ENCODE measurements at places on chromosomes 16 and 17.

DNA sequence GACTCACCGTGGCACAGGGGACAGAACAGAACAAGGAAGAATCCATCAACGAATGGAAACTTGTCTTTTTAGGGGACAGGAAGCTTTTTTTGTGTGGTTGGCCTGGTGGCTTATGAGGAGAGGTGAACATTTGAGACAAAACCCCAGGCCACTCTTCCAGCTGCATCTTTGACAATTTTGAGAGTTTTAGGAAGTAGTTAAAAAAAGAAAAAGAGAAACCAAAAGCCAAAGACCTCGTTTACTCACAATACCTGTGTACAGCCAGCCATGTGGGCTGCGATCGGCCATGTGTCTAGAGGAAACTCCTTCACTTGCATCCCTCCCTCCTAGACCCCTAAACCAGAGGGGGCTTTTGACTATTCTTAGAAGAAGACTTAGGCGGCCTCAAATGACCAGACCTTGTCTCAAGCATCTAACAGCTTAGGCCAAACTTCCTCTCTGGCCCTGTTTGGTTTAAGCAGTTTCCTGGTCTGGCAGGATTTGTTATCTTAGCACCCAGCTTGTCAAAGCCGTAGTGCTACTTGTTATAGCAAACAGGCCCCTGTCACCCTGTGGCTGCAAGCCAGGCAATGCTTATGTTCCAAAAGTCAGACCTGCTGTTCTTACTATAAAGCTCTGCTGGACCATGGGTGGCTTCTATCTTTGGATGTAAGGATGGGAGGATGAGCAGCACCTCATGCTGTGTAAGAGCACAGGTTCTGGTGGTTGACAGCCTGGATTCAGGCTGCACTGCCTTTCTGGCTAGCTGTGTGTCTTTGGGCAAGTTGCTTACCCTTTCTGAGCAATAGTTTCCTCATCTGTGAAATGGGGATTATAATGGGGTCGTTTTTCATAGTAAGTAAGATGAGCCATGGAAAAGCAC lies 17.7 kb downstream of the KSR1 start:
- DNase-seq: peak; percentile 76

- no peak for DNase-seq
Measured at GRCh38 chr17:9032583-9032982, 11.3 kb downstream of the NTN1 start.

- no peak for DNase-seq
Measured at GRCh38 chr16:11576427-11577289, 10.1 kb downstream of the LITAF start.

GRCh38 chr17:9202532-9202931 lies 181.2 kb downstream of the NTN1 start:
- DNase-seq: no peak

- peak; percentile 79 for DNase-seq
Measured at GRCh38 chr16:30904114-30904780, 7.8 kb downstream of the CTF1 start.

DNA sequence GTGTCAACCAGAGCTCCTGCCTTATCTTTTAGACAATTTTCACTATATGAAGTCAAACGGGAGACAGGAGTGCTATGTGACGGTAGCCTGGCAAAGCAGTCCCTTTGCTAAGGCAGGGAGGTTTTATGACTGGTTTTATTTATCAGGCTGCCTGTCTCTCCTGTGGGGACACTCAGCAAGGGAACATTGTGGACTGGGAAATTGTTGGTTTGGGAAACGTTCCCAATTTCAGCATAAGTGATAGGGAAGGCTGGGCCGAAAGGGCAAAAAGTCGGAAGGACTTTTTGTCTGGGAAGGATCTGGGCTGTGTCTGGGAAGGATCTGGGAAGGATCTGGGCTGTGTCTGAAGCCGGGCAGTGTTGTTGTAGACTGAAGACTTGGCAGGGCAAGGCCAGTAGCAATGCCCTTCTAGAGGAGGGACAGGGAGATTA lies 211.2 kb downstream of the PARN start:
- no peak for DNase-seq

DNA sequence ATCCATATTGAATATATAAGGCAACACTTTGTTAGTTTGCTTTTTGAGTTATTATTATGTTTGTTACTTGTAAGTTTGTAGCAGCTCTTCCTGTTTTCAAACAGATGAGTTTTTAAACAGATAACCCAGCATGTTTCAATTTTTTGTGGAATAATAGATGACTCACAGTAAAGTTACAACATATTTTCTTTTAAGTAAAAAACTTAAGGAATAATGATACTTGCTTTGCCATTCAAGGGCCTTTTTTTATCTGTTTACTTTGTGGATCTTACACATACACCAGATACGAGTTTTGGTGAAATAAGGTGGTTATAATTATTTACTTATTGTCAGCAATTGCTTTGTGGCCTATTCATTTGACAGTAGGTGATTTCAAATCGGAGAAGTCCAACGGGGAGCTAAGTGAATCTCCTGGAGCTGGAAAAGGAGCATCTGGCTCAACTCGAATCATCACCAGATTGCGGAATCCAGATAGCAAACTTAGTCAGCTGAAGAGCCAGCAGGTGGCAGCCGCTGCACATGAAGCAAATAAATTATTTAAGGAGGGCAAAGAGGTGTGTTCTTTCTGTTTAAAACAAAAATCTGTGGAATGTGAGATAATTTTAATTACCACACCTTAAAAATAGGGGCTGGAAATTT lies 66.3 kb downstream of the BPTF start:
- DNase-seq: no peak

DNA sequence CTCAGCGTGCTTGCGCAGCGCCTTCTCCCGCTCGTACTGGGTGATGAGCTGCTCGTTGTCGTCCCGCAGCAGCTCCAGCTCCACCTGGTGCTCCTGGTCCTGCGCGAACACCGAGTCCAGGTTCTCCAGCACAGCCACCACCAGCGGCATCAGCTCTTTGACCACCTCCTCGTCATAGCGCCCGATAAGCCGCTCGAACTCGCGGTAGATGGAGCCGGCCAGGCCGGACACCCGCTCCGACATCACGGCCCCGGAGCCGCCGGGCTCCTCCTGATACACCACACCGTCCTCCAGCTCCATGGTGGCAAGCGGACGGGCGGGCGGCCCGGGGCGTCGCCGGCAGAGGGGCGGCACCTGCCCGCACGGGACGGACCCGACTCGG lies 320 bp downstream of the SPAG9 start:
- DNase-seq: peak; percentile 39

DNA sequence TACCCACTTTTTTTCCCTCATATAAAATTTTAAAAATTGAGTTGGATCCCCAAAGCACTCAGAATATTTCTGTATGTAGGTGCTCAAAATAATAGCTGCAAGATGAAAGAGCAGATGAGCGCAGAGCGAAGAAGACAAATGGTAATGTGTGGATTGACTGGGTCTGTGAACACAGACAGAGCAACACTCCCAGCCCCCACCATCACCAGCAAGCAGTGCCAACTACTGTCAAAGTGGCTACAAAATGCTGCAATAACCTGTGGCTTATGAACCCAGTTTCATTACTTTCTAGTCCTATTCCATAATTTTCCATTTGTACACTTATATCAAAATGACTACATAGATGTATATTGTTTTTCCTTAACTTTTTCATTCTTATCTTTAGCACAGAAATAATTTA lies 137.2 kb downstream of the MYO1D start:
- no peak for DNase-seq

DNA sequence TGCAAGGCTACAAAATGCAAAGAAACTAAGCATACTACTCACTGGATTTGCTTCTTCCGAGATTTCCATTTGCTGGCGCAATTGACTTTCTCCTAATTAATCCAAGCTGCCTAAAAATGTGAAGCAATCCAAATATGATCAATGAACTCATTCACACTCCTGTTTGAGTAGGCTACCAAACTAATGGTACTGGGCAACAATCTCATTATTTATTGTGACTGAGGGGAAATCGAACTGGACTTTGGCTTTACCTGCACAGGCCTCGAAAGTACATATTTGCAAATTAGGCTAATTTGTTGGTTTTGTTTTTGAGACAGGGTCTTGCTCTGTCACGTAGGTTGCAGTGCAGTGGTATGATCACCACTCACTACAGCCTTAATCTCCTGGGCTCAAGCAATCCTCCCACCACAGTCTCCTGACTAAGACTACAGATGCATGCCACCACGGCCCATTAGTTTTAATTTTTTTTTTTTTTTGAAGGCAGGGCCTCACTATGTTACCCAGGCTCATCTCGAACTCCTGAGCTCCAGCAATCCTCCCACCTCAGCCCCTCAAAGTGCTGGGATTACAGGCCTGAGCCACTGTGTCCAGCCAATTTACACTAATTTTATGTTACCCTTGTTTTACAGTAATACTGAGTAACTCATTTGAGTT lies 2.6 kb downstream of the ERI2 start:
- no peak for DNase-seq

GRCh38 chr16:75660726-75661302 lies 13.2 kb downstream of the TERF2IP start:
- DNase-seq: no peak

DNA sequence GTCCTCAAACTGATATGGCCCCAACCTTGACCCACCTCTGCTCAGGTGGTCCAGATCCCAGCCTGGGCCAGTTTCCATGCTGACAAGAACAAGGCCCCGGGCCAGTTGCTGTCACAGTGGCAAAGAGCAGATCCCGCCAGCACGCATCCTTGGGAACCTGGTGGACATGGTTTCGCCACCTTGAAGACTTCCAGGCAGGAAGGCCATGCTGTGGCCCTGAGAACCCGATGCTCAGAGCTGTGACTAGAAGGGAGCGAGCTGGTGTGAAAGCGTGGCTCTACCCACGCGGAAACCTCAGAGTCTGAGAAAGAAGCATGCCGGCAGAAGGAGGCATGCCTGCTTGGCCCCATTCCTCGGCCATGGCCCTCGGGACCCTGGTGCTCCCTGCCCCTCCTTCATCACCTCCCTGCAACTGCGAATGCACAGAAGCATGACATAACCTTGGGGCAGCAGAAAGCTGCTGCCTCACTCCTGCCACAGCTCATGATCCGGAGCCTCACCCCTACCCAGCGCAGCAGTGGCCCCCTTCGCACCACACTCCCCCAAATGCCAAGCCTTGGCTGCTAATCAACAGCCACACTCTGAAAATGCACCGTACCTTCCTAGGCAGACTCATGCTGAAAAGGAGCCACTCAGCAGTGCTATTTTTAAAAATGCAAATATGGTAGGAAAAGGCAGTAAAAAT lies 33.2 kb downstream of the UBE2O start:
- no peak for DNase-seq

DNA sequence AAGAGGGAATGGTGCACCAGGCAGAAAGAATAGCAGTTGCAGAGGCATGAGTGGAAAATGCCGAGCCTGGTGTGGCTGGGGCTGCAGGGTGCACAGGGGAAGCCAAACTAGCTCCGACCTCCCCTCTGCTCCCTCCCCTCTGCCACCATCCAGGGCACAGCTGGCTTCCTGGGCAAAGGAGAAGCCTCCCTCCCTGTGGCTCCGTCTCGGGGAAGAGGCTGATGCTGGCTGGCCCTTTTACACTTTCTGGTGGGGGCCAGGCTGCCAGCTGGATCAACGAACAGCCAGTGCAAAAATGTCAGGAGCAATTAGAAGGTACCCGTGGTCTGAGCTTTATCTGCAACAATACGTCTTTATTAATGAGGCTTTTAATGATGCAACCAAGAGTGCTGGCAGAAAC lies 37.1 kb upstream of the KCNJ12 start:
- no peak for DNase-seq

- no peak for DNase-seq
Measured at GRCh38 chr17:71636644-71637043, 484.2 kb upstream of the SOX9 start.

DNA sequence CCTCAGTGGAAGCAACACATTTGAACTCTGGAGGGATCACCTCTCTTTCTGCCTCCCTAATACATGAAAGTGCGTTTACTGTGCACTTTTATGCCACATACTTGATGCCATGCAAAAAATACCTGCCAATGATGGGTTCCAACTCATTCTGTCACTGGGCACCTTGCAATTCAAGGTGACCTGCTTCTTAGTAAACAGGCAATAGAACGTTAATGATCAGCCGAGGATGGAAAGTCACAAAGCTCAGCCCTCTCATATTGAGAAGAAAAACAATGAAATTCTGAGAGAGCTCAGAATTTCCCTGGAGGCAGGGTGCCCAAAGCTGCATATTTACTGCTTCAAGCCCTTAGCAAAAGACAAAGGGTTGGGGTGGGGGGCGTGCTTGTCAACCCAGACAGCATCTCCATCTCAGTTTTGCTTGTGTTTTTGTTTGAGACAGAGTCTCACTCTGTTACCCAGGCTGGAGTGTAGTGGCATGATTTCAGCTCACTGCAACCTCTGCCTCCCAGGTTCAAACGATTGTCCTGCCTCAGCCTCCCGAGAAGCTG lies 23.2 kb downstream of the LITAF start:
- no peak for DNase-seq

- DNase-seq: no peak
Measured at GRCh38 chr17:57699751-57700219, 45.3 kb downstream of the CCDC182 start.

GRCh38 chr16:35749253-35750141 lies 2290.1 kb downstream of the TP53TG3F start:
- DNase-seq: no peak

GRCh38 chr17:55037828-55038227 lies 69.3 kb downstream of the STXBP4 start:
- no peak for DNase-seq

GRCh38 chr16:17466876-17467275 lies 3.9 kb downstream of the XYLT1 start:
- DNase-seq: no peak

DNA sequence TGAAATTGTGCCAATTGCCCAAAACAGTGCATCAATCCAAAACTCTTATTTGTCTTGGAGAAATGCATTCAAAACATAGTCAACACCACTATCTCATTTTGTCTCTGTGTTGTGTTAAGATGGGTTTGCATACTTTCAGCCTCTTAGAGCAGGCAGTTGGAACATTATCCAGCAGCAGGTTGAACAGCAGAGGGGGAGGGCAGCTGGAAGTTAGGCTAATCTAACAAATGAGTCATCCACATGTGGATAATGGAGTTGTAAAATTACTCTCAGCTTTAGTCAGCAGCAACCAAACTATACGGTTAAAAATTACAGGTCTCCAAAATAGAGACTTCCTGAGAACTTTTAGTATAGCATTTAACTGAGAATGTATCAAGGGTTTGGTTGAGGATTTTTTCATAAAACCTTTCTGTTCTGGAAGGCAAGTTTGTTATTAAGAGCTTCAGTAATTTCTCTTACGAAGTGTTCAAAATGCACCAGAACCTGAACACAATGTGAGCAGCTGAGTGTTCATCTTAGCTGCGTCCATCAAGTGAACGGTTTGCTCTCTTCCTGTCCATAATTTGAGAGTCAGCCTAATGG lies 46.3 kb downstream of the PRKCA start:
- DNase-seq: no peak

DNA sequence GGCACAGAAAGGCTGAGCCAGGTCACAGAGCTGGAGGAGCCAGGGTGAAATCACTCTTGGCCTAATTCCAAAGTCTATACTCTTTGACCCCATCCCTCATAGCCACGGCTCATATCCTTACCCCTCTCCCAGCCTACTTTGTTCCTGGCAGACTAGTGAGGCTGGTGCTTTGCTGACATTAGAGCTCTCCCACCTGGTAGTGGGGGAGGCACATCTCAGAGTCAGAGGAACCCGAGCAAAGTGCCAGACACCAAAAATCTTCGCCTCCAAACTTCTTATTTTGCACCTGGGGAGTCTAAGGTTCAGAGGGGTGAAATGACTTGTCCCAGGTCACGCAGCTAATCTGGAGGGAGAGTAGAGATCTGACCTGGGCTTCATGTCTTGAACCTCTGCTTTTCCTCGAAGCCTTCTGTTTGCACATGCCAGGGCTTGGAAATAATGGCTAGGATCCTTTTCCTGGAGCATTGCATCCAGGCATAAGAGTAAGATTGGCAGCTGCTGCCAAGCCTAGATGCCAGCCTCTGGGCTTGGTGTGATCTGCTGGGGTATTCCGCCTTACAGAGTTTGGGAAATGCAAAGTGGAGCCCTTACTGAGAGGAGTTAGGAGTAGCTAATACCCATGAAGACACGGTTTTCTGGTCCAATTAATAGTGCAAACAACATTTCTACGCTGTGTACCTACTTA lies 126.9 kb downstream of the SPACA3 start:
- DNase-seq: no peak

All from HL-60 (cell line).